ENCODE measurements at places on chromosomes 3 and 15.

DNA sequence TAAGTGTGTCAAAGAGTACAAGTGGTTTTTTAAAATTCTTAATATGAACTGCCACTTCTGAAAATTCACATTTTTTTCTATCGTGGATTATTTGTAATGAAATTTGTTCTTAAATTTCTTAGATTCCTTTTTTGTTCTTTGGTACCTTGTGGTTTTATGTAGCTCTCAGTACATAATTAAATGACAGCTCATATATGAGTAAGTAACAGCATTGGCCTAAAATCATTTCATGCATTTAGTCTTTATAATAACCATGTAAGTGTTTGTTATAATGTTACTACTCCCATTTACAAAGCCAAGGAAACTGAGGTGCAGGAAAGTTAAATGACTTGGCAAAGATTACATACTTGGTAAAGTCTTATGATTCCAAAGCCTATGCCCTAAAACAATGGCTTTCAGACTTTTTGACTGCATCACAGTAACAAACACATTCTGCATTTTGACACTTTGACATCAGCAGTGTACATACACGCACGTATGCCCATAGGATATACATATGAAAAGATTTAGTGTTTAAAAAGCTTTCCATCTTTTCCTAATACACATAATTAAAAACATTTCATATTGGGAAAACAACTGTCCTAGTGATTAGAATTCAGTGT lies 14.9 kb downstream of the SPRED1 start:
- no peak for DNase-seq

GRCh38 chr3:37957539-37957936 lies 33.0 kb upstream of the VILL start:
- DNase-seq, result no peak

DNA sequence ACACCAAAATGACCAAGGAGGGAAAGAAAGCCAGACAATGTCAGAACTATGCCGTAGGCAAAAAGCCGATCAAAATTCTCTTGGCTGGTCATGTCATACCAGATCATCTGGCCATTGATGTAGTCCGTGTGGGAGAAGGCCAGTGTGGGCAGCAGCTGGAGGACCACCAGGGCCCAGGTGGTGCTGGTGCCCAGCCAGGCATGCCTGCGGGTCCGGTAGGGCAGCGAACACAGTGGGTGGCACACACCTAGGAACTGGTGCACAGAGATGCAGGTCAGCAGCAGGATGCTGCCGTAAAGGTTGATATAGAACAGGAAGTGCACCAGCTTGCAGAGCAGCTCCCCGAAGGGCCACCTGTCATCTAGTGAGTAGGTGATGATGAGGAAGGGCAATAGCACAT lies 39.5 kb downstream of the MFSD1 start:
- DNase-seq, result no peak

GRCh38 chr15:69988541-69989225 lies 109.0 kb downstream of the TLE3 start:
- DNase-seq, result no peak

DNA sequence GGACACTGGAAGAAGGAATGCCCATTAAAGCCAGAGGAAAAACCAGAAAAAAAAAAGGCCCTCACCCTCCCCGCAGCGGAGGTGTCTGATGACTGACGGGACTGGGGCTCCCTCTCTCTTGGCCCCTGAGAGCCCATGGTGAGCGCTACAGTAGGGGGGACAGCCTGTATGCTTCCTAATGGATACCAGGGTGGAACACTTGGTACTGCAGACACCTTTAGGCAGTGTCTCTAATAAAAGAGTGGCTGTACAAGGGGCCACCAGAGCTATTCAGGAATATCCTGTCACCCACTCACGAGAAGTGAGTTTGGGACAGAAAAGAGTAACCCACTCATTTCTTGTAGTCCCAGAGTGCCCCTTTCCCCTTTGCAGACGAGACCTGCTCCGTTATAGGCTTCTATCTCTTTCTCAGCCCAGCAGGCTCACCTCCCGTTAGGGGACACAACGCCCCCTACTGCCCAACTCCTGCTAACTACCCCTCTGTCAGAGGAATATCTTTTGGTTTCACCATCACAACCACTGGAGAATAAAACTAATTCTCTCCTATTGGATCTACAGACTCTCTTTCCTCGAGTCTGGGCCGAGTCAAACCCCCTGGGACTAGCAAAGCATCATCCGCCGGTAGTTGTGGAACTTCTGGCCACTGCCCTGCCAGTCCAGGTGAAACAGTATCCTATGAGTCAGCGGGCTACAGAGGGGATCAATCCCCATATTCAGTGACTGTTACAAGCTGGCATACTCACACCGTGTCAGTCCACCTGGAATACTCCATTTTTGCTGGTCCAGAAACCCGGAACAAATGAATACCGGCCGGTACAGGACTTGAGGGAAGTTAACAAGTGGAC lies 40.8 kb downstream of the ZBTB11 start:
- peak; percentile 13 for DNase-seq

DNA sequence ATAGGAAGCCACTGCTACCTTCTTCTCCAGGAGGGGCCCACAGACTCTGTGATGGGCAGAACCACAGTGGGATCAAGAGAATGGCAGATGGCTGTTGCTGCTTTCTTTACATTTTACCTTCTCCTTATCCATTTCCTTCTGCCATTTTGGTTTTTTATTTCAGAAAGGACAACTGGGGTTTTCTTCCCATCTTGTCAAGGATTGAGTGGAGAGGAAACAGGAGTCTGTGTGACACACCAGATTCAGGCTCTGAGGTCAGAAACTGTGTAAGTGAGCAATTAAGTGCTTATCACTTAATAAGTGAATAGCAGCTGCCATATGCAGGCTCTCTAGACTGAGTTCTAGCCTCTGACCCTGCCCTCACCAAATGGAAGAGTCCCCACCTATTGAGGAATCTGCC lies 47.3 kb downstream of the ITGB5 start:
- DNase-seq, result no peak

DNA sequence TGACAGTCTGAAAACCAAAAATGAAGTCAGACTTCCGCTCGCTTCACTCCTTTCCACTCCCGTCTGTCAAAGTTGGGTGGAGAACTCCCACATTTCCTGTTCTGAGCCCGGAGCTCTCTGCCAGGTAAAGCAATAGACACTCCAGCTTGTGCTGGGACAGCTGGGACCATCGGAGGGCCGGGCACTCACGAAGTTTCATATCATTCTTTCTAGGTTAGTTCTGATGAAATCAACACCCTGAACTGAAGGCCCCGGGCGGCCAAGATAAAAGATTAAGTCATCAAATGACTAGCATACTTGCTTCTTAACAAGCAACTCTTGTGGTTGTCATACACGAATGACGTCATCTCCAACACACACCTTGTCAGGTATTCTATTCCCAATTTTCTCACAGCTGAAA lies 42.1 kb downstream of the MAGI1 start:
- DNase-seq, result no peak

- DNase-seq, result no peak
Observed at GRCh38 chr15:50024281-50024680, 94.8 kb downstream of the ATP8B4 start.

DNA sequence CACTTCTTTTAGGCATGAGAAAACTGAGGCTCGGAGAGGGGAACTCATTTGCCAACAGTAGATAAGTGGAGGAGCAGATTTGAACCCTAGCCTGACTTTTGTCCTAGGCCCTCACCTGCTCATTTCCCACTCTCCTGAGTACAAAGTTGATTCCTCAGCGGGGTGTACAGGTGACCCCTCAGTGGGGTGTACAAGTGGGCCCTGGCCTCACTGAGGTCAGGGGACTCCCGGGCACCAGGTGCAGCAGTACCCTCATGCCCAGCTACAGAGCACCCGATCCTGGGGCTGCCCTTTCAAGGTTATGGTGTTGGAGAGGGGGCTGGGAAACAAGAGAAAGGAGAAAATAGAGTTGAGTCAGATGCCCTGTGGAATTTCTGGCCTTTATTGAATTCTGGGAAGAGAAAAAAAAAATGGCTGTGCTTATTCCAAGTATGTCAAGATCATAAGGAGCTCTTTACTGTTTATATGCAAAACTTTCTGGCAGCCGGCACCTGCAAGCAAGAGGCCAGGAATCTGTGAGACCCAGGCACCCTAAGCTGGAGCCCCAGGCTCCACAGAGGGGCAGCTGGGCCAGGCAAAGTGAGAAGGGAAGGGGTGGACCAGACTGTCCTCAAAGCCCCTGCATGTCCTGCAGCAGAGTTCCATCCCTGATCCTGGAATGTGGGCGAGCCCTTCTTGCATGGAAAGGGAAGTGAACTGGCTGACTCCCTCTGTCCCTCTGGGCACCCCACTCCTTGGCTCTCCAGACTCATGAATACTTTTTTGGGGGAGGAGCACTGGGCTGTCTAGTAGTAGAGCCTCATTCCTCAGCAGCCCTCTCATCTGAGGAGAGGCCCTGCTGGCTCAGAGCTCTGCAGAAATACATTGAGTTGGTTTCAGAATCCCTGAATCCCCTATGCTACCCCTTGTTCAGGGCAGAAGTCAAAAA lies 43.1 kb downstream of the AMOTL2 start:
- no peak for DNase-seq

DNA sequence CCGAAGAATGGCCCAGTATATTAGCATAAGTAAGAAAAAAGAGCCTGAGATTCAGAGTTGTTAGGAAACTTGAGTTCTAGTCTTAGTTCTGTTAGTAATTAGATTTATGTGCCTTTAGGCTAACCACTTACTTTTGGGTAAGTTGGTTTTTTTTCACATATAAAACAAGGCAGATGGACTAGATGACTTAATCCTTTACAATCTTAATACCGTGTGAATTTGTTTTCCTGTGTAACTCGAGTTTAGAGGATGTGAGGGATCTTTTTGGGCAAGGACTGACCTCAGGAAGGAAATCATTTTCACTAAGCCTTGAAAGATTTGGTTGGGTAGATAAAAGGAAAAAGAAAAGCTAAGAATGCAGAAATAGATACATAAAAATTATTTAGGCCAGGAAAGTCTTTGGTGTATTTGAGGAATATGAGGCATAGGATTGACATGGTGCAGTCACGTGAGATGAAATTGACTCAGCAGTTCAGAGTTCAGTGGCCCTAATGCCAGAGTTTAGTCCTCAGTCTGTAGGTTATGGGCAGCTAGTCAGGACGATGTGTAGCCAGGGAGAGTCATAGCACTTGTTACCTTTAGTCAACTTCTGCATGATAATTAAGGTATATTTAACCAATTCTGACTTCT lies 34.6 kb downstream of the PAK2 start:
- DNase-seq, result no peak

GRCh38 chr3:126294211-126294808 lies 62.9 kb downstream of the KLF15 start:
- no peak for DNase-seq

DNA sequence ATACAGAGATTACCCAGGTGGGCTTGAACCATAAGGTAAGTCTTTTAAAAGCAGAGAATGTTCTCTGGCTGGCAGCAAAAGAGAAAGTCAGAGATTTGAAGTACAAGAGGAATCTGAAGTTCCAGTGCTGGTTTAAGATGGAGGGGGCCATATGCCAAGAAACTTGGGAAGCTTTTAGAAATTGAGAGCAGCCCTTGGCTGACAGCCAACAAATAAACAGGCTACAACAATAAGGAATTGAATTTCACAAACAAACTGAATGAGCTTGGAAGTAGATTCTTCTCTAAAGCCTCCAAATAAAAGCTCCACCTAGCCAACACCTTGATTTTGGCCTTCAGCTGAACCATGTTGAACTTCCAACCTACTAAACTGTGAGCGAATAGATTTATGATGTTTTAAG lies 85.7 kb downstream of the TRIM42 start:
- DNase-seq, result no peak

GRCh38 chr3:52023860-52024764 lies 28.4 kb upstream of the RPL29 start:
- no peak for DNase-seq

DNA sequence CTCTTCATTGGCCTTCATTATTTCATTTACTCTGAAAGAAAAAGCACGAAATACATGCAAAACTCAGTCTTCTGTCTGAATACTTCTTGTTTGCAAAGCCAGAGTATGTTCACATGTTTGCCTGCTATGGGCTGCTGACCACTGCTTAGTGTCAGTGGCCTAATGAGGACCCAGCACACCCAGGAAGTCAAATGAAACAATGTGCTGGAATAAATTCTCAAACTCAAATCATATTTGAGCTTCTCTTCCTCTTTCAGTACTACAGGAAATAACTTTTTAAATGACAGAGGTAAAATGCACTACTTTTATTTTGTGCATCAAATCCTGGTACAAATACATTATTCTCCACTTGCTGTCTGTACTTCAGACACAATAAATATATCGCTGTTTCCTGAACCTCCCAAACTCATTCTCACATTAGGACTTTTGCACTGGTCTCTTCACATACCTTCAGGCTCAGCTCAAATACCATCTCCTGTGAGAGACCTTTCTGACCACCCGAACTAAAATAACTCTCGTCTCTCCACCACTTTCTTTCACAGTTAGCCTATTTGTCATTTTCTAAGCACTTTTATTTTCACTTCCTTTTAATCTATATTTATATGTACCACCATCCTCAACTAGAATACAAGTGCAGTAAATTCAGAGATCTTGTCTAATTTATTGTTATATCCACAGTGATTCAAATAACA lies 176.8 kb downstream of the TUSC7 start:
- DNase-seq, result no peak

- no peak for DNase-seq
Observed at GRCh38 chr3:152480282-152480953, 211.7 kb downstream of the MBNL1 start.

GRCh38 chr15:65338823-65339222 lies 34.3 kb downstream of the RNU5B-1 start:
- DNase-seq, result no peak

DNA sequence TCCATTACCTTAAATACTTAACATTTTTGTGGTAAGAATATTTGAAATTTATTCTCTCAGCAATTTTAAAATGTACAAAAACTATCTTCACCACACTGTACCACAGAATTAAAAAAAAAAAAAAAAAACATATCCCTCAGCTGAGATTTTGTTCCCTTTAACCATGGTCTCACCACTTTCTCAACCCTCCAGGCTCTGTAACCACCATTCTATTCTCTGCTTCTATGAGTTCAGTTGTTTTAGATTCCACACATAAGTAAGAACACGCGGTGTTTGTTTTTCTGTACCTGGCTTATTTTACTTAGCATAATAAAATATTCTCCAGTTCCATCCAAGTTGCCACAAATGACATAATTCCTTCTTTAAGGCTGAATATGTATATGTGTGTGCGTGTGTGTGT lies 41.5 kb downstream of the CSNK1G1 start:
- no peak for DNase-seq

DNA sequence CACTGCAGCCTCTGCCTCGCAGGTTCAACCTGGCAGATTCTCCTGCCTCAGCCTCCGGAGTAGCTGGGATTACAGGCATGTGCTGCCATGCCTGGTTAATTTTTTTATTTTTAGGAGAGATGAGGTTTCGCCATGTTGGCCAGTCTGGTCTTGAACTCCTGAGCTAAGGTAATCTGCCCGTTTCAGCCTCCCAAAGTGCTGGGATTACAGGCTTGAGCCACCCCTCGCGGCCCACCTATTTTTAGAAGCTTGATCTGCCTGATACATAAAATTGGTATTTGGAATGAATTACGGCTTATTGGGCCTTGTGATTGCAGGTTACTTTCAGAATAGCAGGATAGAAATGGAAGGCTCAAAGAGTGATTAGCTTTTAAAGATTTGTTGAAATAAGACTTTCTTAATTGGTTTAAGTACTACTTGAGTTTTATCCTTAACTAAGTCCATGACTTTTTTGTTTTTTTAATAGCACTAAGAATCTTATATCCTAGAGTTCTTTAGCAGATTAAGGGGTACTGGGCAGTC lies 25.0 kb downstream of the GMPS start:
- no peak for DNase-seq

- no peak for DNase-seq
Observed at GRCh38 chr3:134766290-134766689, 28.8 kb upstream of the EPHB1 start.
